Activated naive CD8-positive, alpha-beta T cell treated with anti-CD3 and anti-CD28 coated beads for 36 hours (primary cell): ENCODE measurements at places on chromosomes 13 and 19.
A peak's percentile ranks its signal among the peaks of the same experiment; 100 is the strongest.

- no peak for DNase-seq
Observed at GRCh38 chr13:40345654-40346372, 320.6 kb downstream of the FOXO1 start.

GRCh38 chr19:51142119-51142518 lies at the start of gene SIGLEC7:
SIGLEC7 (plus strand) TSS chr19:51142301; CDS start chr19:51142370, 69 bp downstream.
- no peak for DNase-seq

DNA sequence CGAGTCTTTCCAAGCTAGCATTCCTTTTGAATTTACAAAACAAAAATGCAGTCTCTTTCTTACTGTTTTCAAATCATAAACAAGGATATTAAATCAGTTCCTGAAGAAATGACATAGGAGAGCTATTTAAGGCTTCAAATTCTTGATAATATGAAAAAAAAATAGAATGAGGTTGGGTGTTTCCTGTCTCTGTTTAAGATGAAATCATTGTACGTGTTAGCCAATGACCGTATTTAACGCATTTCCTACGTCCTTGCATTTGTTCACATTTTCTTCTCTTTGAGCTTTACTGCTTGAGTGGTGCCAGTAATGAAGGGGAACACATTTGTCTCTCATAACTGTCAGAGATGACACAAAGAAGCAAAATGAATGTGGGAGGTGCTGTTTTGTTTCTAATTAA lies 821.3 kb downstream of the DIAPH3 start:
- no peak for DNase-seq

DNA sequence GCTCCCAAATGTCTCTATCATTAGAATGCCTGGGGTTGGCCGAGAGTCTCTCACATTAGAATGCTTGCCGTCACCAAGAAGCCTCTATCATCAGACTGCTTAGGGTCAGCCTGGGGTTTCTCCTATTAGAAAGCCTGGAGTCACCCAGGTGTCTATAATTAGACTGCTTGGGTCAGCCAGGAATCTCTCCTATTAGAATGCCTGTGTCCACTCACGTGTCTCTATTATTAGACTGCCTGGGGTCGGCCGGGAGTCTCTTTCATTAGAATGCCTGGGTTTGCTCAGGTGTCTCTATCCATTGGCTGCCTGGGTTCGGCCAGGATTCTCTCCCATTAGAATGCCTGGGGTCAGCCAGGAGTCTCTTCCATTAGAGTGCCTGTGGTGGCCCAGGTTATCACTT lies 1453.1 kb downstream of the UQCRFS1 start:
- DNase-seq = no peak

GRCh38 chr13:62387647-62388046 lies 972.0 kb upstream of the PCDH20 start:
- DNase-seq = no peak

- no peak for DNase-seq
Observed at GRCh38 chr19:1387684-1388636, 4.3 kb downstream of the NDUFS7 start.

DNA sequence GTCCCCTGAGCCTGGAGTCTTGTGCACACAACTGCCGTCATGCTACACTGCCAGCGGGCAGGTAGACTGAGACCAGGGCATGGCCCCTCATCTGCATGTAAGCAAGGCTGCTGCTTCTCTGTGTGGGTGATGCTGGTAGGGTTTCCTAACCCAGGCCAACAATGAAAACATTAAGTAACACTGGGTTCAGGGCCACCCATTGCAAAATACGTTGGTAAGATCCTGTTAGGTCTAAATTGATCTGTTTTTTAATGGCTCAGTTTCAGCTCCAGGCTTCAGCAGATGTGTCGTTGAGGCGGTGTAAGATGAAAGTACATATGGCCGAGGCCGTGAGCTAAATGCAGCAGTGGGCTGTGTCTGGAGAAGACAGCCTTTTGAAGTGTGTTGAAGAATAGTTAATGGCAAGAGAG lies 383.4 kb downstream of the IRS2 start:
- DNase-seq = no peak

- DNase-seq = peak; percentile 21
Observed at GRCh38 chr19:3361384-3362216, 4.8 kb upstream of the NFIC start.

- no peak for DNase-seq
Observed at GRCh38 chr13:112530861-112531260, 57.1 kb downstream of the TUBGCP3 start.

DNA sequence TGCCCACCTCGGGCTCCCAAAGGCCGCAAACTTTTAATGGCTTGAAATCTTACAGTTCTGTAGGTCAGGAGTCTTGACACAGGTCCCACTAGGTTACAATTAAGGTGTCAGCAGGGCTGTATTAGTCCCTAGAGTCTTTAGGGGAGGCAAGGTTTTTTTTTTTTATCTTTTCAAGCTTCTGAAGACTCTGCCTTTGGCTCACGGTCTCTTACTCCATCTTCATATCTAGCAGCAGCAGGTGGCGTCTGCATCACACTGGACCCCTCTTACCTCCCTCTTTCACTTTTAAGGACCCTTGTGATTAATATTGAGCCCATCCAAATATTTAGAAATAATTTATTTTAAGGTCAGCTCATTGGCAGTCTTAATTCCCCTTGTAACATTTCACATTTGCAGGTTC lies 11.6 kb downstream of the MIR17HG start:
- no peak for DNase-seq

DNA sequence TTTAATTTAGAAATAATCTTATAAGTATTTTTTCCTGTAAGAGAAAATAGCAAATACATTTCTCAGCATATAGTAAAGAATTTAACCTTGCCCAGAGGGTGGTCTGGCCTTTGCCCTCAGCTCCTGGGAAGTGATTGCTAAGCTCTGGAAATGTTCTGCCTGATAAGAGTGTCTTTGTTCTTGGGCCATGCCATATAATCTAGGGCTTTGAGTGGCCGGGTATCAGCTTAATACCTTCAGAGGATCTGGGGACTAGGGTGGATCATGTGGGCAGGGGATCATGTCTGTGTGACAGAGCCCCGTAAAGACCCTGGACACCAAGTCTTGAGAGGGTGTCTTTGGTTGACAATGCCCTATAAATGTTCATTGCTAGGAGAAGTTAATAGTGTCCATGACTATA lies 1032.4 kb upstream of the MIR17HG start:
- no peak for DNase-seq

- DNase-seq = no peak
Observed at GRCh38 chr19:56748378-56748777, 76.8 kb upstream of the ZNF835 start.

- no peak for DNase-seq
Observed at GRCh38 chr13:66984241-66984640, 245.9 kb downstream of the PCDH9 start.

DNA sequence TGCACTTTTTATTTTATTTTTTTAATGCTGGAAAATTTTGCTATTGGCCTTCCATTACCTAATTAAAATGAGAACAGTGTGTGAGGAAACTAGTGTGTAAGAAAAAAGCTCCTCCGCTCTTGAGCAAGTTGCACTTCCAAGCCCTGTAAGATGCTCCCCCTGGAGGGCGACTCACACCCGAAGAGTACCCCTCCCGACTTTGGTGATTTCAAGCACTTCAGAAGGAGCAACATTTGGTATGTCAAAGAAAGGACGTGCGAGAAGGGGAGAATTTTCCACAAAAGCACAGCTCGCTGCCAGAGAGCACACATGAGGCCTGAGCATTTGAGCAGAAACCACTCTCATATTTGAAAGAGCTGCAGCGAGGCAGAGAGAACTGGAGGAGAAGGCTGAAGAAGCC lies 504.4 kb downstream of the FGF9 start:
- no peak for DNase-seq

DNA sequence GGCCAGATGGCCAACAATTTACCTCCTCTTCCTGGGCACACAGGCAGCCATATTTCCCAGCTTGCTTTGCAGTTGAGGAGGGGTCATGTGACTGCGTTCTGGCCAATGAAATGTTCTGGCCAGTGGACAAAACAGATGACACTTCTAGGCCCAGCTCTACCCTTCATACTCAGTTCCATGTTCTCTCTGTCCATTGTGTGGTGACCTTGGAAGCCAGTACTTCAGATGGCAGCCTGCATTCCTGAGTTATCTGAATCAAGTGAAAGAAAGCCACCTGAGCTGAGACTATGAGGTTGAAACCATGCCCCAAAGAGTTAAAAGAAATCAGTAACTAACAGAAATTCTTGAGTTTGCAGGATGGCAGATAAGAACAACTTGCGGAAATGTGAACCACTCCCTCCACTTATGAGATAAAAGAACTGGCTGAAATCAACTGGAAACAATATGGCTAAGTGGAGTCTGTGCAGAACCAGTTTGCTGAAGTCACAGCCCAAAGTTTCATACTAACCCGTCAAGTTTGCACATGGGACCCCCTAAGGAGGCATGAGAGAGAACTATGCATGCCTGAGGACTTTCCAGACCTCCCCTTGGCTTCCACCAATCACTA lies 8.1 kb downstream of the FAM187B start:
- DNase-seq = no peak

- no peak for DNase-seq
Observed at GRCh38 chr13:61954092-61954491, 538.4 kb upstream of the PCDH20 start.

DNA sequence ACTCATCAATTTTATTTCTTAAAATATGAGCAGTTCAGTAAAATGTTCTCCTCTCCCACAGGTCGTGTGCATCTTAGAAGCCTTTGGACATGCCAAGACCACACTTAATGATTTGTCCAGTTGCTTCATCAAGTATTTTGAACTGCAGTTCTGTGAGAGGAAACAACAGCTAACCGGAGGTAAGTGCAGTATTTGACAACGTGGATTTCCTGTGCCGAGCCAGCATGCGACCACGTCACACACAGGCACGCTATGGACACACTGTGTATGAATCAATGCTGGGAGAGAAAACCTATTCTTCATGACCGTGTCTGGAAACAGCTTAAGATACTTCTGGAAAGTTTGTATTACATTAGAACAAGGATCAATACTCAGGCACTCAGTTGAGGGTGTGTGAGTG lies 268.5 kb downstream of the MYO16 start:
- peak; percentile 25 for DNase-seq

DNA sequence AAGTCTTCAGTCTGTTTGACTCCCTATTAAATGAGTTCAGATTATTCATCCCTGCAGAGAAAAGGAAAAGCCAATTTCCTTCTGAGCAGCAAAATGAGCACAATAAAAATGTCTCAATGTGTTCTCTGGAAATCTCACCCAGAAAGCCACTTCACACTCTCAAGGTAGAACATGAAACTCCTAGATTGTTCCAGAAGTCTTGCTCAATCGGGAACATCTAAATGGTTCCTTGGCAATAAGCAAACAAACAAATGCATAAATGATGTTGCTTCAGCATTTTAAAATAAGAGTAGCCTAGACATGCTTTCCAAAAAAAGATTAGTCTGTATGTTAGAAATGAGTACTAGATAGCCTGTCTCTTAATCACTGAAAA lies 59.7 kb upstream of the TNFRSF19 start:
- DNase-seq = no peak
